Caco-2 (cell line): ENCODE measurements at places on chromosomes 13 and 19. TPM values are rescaled to one million over a fixed set of nuclear protein-coding genes. Genes with fewer than 3 reads are reported as not detected.

DNA sequence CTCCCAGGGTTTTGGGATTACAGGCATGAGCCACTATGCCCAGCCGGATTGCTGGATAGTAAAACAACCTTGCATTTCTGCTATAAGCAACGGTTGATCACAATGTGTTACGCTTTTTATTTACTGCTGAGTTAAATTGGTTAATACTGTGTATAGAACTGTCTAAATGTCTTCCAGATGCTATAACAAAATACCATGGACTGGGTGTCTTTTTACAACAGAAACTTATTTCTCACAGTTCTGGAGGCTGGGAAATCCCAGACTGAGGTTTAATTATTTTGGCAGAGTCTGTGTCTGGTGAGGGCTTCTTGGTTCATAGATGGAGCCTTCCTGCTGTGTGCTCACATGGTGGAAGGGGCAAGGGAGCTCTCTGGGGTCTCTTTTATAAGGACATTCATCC, 65.5 kb downstream of the ING1 start:
- no peak for DNase-seq

GRCh38 chr19:46945694-46946489, 73.7 kb upstream of the NPAS1 start:
- no peak for DNase-seq

DNA sequence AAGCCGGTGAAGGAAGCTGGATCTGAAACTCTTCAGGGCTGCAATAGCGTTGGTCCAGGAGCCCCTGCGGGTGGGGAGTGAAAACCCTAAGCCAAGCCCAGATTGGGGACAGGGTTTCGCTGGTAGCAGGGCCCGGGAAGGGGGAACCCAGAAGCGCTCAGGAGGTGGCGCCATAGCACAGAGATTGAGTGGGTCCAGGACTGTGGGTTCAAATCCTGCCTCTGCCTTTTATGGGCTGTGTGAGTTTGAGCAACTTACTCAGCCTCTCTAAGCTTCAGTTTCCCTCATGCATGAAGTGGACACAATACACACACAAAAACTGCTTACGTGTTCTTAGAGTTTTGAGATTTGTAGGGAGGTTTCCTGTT, 8.3 kb upstream of the SYCN start:
- DNase-seq = peak; percentile 48

The RGCC gene
- 65.6 and 70.8 TPM in 2 replicates for total RNA-seq

The ZNF525 gene
- 12.7 and 15.0 TPM in 2 replicates for total RNA-seq

DNA sequence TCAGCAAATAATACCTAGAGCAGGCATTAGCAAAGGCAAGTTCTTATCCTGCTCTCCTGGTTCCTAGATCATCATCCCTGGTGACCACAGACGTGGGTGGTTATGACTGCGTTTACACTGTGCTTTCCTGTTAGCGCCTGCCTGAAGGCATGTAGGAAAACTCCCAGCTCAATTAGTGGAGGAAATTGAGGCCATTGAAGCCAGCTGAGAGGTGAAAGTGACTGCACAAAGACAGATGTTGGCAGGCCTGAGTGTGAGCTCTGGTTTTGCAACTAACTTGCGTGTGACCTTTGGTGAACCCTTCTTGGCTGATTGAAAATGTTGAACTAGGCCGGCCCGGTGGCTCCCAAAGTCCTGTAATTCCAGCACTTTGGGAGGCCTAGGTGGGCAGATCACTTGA, 17.5 kb upstream of the NWD1 start:
- no peak for DNase-seq

DNA sequence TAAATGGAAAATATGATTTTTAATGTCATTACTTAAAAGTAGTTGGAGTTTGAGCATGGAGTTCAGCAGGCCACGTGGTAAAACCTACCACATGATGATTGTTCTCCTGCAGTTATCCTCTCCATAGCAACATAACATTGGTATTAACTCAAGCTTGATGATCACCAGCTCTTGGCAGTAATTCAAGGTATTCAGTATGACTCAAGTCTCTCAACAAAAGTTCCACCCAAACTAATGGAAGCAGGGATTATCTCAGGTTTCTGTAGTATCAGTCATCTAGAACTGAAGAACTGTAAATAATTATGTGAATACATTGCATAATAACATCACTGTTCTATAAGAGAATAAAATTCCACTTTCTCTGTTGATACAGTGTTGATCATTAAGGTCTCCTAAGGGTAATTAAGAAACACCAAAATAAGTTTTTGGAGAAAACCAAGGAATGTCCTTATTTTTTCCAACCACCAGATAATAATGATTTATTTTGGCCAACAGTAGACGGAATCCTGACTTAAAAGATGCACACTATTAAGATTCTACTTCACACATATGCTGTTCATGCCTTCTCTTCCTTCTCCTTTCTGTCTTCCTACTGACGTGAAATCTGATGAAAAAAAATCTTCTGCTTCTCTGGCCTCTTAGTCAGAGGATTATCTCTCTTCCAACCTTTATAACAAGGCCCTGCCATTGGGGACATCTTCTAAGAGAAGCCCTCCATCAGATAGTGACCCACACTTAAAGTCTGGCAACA, 1092.3 kb downstream of the EFNB2 start:
- DNase-seq = no peak

The AP1M2 gene
- total RNA-seq = 191 and 196 TPM in 2 replicates
